ENCODE measurements at places on chromosomes 5 and 9. TPM values are rescaled to one million over a fixed set of nuclear protein-coding genes. Genes with fewer than 3 reads are reported as not detected.

DNA sequence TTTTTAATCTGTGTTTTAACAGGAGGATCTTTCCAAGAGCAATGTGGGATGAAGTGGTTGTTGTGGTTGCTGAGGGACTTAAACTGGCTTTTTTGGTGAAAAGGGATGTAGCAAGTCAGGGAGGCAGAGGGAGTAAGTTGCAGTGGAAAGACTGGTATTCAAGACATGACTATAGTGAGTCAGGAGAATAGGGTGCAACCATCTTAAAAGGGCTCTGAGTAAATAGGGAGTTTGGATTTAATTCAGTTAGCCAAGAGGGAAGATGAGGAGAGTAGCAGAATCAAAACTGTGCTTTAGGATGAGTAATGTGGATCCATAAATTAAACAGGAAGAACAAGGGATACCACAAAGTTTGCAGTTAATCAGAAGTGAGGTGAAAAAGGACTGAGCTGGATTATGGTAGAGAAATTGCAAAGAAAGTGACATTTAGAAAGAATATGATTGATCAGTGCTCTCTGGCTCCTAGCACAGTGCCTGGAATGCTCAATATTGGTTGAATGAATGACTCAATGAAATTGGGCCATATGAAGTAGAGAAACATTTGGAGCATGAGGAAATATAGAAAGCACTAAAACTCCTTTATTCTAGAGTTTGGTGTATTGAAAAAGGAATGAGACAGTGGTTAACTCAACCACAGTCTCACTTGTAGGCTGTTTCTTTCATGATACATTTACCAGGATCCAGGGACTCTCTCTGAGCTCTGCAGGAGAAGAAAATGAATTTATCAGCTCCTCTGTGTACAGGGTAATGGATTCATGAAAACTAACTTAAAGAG, 5.1 kb downstream of the POLR3G start:
- H3K36me3 ChIP-seq = no peaks in the 10 kb centered on the region
- DNase-seq = no peak
- H3K4me3 ChIP-seq = no peak overlapping the region

- no peaks in the 10 kb centered on the region for H3K36me3 ChIP-seq
- no peak for DNase-seq
- H3K4me1 ChIP-seq = no peaks in the 10 kb centered on the region
- no peak overlapping the region for H3K27ac ChIP-seq
- peaks cover 6% of the 10 kb centered on the region for H3K27me3 ChIP-seq
These were observed 71.9 kb downstream of the ITGA1 start for GRCh38 chr5:52859628-52860027.

DNA sequence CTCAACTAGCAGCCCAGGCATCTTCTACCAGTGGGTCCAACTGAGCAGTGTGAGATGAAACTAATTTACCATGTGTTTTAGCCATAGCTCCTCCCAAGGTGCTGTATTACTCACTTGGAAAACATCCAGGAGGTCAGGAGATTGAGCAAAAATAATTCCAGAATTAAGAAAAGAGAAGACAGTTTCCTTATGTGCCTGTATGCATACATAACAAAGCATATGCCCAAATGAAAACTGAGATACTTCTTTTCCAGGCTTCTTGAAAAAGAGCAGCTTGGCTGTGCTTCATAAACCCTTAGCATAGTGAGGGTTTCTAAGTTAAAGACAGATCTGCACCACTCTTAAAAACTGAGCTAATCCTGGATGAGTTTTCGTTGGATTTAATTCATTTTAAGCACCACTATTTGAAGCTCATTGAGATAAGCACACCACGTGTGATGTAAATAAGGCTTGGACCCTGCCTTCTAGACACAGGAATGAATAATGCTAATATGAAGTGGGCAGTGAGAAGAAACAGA, 119.4 kb downstream of the ADAMTS12 start:
- no peak overlapping the region for H3K27ac ChIP-seq
- H3K4me3 ChIP-seq = no peak overlapping the region
- H3K4me1 ChIP-seq = no peaks in the 10 kb centered on the region
- DNase-seq = no peak

GRCh38 chr5:78972654-78973428, 12.3 kb downstream of the ARSB start:
- H3K27me3 ChIP-seq = no peaks in the 10 kb centered on the region
- no peak overlapping the region for H3K27ac ChIP-seq
- peaks cover 5% of the 10 kb centered on the region for H3K4me1 ChIP-seq
- no peaks in the 10 kb centered on the region for H3K36me3 ChIP-seq
- no peak for DNase-seq

TUSC1 gene
- 0.56 TPM for total RNA-seq

DNA sequence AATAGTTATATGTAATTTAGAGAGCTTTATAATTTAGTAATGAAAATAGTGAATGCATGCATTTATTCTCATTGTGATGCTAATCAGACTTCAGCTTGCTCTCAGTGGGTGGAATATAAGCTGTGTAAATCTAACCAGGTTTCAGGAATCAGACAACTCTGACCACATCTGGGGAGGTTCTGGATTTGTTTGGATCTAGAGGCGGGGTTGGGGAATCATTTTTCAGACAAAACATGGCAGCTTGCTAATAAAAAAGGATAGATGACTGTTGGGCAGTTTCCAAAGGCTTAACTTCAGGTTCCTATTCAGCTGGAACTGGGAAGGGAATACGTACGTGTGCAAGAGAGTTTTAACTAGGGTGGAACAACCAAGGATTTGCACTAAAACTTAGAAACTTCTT, 43.2 kb upstream of the MAMDC2 start:
- H3K27me3 ChIP-seq = peaks cover 21% of the 10 kb centered on the region
- H3K4me3 ChIP-seq = no peak overlapping the region
- no peaks in the 10 kb centered on the region for H3K4me1 ChIP-seq
- DNase-seq = no peak
- no peaks in the 10 kb centered on the region for H3K36me3 ChIP-seq
- H3K27ac ChIP-seq = no peak overlapping the region

- no peak for DNase-seq
- H3K27me3 ChIP-seq = peaks cover 9% of the 10 kb centered on the region
- no peak overlapping the region for H3K4me3 ChIP-seq
- no peaks in the 10 kb centered on the region for H3K4me1 ChIP-seq
- H3K27ac ChIP-seq = no peak overlapping the region
- no peaks in the 10 kb centered on the region for H3K36me3 ChIP-seq
These were observed 29.6 kb downstream of the ANKDD1B start for GRCh38 chr5:75640826-75641225.

DNA sequence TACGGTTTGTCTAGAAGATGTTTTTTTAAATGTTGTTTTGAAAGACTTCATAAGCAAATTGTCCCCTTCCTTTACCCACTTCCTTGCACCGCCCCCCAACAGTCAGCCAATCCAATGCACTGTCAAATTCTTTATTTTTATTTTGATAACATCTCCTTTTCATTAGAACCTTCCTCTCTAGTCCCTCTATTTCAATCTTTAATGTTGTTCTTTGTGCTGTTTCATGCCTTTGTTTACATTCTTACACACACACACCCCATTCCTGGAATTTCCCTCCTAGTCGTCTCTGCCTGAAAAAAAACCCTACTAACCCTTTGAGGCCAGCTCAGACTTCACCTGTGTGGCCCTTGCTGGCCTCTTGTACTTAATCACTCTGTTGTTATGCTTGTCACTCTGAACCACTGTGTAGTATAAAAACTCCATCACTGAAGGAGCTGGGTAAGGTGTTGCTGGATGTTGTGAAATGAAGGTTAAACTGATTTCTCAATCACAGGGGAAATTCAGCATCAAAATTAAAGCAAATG, 133.4 kb downstream of the UGCG start:
- no peak for DNase-seq
- peak overlapping the region; percentile 59 for H3K27ac ChIP-seq
- no peaks in the 10 kb centered on the region for H3K27me3 ChIP-seq
- peaks cover 7% of the 10 kb centered on the region for H3K36me3 ChIP-seq

DNA sequence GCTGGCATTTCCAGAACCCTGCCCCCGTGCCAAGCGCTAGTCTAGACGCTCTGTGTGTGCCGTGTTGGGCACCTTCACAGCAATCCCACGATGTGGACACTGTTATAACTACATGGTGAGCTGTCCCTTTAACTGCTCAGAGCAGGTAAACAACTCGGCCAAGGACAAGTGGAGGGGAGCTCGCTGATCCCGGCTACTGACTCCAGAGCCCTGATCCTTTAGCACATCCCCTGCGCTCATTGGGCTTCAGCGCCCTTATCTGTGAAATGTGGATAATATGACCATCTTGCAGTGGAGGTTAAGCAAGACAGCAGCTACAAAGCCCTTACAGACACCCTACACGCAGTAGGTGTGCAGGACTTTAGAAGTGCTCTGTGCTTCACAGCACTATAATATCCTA, 16.5 kb downstream of the ORM2 start:
- no peaks in the 10 kb centered on the region for H3K27me3 ChIP-seq
- H3K4me1 ChIP-seq = peaks cover 55% of the 10 kb centered on the region
- peak overlapping the region; percentile 74 for H3K27ac ChIP-seq
- DNase-seq = no peak
- H3K4me3 ChIP-seq = no peak overlapping the region
- H3K36me3 ChIP-seq = peaks cover 45% of the 10 kb centered on the region

OGN gene
- total RNA-seq = not detected

DNA sequence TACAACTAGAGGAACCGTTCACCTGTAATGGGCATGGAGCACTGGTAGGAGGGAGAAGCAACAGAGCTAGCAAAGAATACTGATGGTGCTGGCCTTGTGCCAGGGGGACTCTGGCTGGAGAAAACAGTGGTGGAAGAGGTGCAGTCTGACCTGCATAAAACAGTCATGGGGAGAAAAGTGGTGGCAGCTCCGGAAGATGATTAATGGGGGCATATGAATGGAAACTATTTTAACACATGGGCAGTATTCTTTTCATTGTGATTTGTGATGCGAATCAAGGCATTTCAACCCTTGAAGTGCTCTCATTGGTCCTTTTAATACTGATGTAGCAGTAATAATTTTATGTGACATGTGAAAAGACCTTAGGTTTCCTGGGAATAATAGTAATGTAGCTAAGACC, 219.6 kb downstream of the ADAMTS6 start:
- peaks cover 39% of the 10 kb centered on the region for H3K27me3 ChIP-seq
- no peak for DNase-seq
- H3K36me3 ChIP-seq = no peaks in the 10 kb centered on the region
- no peaks in the 10 kb centered on the region for H3K4me1 ChIP-seq
- H3K4me3 ChIP-seq = no peak overlapping the region

FOXD4 gene
- 0.21 TPM for total RNA-seq

DNA sequence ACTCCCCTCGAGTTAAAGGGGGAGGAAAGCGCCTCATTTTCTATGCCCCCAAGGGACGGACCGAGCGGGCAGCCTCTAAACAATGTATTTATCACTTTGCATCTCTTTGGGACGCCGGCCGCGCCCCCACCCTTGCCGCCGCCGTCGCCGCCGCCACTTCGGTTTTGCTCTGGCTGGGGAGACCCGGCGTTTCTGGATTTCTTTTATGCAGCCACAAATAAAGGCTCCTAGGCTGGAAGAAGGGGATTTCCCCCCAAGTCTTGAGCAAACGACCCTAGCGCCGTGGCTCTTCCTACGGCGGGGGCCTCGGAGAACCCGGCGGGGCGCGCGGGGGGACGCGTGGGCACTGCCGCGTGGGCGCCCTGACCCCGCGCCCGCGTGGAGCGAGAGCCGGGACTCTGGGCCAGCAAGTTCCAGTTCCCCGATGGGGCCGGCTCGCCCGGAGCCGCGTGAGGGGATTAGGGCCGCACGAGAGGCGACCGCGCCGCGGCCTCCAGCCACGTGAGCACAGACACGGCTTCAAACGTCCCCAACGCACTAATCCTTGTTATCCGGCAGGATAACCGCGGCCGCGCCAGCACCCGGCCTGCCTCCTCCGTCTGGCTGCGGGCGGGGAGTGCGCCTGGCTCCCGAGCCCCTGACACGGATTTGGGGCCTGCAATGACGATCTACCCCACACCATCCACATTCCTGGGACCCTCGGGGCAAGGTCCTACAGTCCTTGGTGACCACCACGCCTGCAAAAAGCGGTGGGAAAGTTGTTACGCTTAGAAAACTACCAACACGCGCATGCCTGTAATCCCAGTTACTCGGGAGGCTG, 7.9 kb upstream of the NEUROG1 start:
- DNase-seq = no peak
- peak overlapping the region; percentile 91 for H3K4me3 ChIP-seq
- peak overlapping the region; percentile 55 for H3K27ac ChIP-seq

IFNK gene
- total RNA-seq = not detected

QRFP gene
- not detected for total RNA-seq

DNA sequence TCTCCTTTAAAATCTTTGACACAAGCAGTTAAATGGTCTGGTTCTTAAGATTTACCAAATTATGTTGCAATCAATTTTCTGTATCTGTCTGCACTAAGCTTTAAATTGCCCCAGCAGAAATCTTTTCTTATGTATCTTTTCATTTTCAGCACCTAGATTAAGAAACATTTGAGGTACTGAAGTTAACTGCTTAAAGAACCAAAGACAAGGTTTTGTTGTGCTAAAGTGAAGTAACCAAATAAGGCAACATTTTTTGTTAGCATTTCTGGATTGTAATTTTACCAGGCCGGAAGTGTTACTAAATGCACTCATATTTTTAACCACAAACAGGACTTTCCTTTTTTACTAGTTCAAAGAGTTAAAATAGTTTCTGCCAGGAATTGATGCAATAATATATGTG, 24.1 kb upstream of the MTAP start:
- no peaks in the 10 kb centered on the region for H3K36me3 ChIP-seq
- no peak overlapping the region for H3K27ac ChIP-seq
- H3K4me3 ChIP-seq = no peak overlapping the region
- no peaks in the 10 kb centered on the region for H3K4me1 ChIP-seq
- DNase-seq = no peak

PAX5 gene
- total RNA-seq = 2.1 TPM

DNA sequence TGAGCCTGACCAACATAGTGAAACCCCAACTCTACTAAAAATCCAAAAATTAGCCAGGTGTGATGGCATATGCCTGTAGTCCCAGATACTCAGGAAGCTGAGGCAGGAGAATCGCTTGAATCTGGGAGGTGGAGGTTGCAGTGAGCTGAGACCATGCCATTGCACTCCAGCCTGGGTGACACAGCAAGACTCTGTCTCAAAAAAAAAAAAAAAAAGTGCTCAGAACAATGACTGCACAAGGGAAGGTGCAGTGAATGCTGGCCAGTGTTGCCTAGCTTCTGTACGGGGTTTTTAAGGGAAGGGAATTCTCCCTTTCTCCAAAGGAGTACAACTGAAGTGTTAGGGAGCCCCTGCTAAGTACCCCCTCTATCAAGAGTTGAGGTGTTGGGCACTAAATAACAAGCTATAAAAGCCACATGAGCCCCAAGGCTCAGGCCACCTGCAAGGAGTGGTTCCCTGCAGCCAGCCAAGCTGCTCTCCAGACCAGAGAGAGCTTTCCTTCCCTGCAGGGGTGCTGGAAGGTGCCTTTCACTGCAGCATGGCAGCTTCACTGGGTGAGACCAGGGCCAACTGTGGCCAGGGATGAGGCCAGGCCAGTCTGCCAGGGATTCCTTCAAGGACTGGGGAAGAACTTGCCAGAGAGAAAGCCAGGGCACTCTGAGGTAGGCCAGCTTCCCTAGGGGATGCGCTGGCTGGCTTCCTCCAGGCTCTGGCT, 14.8 kb downstream of the GADD45G start:
- H3K36me3 ChIP-seq = no peaks in the 10 kb centered on the region
- H3K27ac ChIP-seq = no peak overlapping the region
- DNase-seq = no peak
- no peaks in the 10 kb centered on the region for H3K27me3 ChIP-seq
- no peak overlapping the region for H3K4me3 ChIP-seq

- no peak overlapping the region for H3K4me3 ChIP-seq
- H3K27me3 ChIP-seq = no peaks in the 10 kb centered on the region
- H3K4me1 ChIP-seq = no peaks in the 10 kb centered on the region
- no peak for DNase-seq
- H3K27ac ChIP-seq = no peak overlapping the region
These were observed 3.3 kb downstream of the OR1L8 start for GRCh38 chr9:122579874-122580273.
